CD4-positive, alpha-beta T cell treated with Interleukin-4 for 4 hours (primary cell): ENCODE measurements at places on chromosomes 12 and 14.

GRCh38 chr12:94149781-94150239 lies 1.4 kb downstream of the PLXNC1 start:
- no peak for DNase-seq

GRCh38 chr14:61475316-61475715 lies 153.9 kb downstream of the PRKCH start:
- DNase-seq, result peak; percentile 56

- no peak for DNase-seq
These were observed 1.5 kb upstream of the BEGAIN start for GRCh38 chr14:100588671-100589070.

DNA sequence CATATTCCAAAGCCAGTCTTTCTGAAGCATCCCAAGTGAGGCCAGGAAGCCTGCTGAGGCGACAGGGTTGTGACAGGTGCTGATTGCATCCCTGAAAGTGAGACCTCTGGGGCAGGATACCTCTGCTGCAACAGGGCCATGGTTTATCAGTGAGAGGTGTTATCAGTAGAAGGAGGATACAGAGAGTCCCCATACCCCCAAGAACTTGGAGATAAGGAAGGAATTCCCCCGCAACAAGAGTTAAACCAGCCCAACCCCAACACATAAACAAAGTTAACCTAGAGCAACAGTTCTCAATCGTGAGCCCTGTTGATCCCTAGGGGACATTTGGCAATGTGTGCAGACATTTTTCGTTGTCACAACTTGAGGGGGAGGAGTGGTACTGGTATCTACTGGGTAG lies 233.1 kb upstream of the NOS1 start:
- no peak for DNase-seq

DNA sequence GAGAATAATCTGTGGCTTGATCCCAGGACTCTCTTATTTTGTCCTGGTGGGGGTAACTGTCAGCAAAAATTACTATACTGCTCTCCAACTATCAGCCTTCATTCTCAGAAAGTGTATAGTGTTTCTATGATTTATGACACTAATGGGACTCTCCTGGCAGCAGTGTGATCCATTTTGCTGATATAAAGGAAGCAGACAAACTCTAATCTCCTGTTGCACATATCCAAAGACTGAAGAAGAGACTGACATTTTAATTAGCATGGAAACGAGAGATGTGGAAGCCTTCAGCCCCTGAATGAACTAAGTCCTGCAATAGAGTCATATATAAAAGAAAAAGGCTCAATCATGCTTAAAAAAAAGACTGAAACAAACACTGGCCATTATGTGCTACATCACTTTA lies 127.8 kb upstream of the SSTR1 start:
- DNase-seq, result no peak

- DNase-seq, result no peak
These were observed 41.8 kb downstream of the AKAP3 start for GRCh38 chr12:4607056-4607455.

- DNase-seq, result no peak
These were observed 2.0 kb downstream of the GARIN6 start for GRCh38 chr12:99649551-99649950.

DNA sequence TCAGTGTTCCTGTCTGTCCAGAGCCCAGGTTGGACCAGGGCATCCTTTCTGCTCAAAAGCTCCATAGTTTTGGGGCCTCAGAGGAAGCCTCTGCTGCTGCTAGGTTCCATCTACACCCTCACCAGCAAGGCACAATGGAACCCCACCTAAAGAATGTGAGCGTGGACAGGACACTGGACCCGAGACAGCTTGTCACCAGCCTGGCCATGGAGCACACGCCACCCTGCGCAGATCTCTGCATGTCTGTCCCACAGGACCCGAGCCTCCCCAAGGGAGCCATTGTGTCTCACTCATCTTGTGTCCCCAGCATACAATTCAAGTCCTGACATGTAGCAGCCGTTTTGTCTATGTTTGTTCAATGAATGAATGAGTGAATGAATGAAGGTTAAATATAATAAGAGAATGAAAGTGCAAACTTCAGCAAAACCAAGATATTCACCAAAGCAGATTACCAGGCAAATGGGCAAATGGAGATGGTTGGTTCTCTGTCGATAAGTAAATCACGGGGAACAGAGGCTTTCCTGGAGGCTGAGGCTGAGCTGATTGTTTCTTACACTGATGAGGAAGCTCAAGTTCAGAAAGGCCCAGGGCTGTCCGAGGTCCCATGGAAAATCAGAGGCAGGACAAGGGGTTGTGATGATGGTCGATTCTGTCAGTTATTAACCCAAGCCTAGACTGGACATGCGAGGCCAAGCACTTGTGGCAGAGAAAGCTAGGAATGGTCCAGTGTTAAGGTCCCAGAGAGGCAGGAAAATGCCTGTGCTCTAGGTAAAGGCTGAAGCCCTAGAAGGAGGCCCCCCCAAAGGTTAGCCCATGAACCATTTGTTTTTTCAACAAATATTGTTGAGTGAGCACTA lies 27.0 kb downstream of the SERPINA3 start:
- no peak for DNase-seq

DNA sequence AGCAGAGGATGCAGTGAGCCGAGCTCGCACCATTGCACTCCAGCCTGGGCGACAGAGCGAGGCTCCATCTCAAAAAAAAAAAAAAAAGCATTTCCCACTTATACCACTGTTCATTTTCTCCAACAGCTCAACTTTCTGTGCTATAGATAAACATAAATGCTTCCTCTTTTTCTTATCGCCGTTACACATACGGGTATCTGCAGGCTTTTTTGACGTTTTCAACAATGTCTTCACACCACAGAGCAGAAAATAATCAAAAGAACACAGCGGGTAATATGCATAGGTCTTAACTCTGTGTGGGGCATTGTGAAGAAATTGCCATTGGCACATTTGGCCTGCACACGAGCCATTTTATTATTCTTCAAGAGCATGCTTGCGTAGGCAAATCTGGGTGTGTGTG lies 86.4 kb downstream of the CAPZA3 start:
- DNase-seq, result no peak

GRCh38 chr14:24504425-24504950 lies 3.6 kb downstream of the CMA1 start:
- no peak for DNase-seq

- DNase-seq, result no peak
These were observed 24.0 kb downstream of the RHOJ start for GRCh38 chr14:63228217-63228616.

DNA sequence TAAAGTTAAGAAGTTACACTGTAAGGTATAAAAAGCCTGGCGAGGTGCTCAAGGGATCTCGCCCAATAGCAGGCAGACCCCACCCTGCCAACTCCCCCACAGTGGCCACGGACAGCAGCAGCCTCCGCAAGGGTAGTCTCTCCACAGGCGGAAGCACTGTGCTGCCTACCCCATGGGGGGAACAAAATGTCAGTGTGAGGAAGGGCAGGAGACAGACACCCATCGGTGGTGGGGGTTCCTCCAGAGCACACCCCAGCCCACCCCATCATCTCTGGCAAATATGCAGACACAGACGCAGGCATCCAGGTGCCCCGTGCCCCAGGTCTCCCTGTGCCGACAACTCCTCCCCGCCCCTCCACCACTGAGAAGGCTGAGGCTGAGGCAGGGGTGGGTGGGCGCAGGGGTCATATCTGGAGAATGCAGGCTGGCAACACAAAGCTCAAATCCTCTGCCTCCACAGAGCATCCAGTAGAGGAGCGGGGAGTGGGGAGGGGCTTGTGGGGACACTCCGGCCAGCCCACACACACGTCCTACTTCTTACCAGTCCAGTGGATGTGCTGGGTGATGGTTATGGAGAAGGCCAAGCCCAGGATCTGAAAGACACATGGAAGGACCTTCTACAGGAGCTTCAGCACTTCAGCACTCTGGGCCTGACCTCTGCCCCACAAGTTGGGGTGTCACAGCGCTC lies 68.3 kb upstream of the DDX11 start:
- DNase-seq, result no peak

DNA sequence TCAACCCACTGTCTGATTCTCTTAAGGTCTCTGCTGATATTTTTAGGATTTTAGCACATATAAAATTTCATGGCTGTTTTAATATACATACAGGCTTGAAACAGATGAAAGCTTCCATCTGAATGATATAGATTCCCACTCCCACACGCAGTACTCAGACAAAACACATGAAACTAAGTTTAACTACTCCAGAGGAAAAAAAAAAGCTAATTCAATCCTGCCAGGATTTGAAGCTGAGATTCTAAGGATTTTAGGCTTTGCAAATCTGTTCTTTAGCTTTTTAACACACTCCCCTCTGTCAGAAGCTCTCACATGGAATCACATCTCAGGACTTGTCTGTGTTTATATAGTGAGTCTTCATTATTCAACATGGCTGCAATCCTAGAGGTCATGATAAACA lies 217.3 kb downstream of the BCAT1 start:
- no peak for DNase-seq

- no peak for DNase-seq
These were observed 8.4 kb upstream of the CIT start for GRCh38 chr12:119885549-119885948.

- DNase-seq, result no peak
These were observed 20.9 kb upstream of the APPL2 start for GRCh38 chr12:105256921-105257320.

- DNase-seq, result no peak
These were observed 5.4 kb upstream of the NT5DC3 start for GRCh38 chr12:103846415-103846814.

DNA sequence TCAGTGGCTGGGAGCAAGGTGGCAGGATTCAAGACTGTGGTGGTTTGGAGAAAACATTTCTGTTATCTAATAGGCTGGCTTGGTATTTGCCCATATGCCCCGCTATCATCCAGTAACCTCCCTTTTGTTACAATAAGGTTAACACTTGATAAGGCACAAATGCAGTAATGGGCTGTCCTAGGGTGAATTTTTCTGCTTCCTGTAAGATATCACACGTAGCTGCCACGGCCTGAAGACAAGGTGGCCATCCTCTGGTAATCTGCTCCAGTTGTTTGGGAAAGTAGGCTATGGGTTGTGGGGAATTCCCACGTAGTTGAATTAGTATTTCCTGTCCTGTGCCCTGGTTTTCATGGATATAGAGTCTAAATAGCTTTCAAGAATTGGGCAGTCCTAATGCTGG lies 23.1 kb downstream of the ANG start:
- DNase-seq, result no peak

DNA sequence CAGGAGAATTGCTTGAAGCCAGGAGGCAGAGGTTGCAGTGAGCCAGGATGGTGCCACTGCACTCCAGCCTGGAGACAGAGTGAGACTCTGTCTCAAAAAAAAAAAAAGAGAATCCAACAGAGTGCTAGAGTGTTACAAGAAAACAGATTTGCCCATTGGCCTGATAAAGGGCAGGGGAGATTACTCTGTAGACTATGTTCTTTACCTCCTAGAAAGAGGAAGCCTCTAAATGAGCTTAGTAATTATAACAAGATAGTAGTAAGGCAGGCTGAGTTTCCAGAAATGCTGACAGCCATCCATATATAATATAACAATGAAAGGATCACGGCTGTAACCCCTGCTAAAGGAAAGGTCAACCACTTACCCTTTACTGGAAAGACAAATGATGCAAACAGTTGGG lies 24.4 kb downstream of the AK7 start:
- DNase-seq, result no peak

GRCh38 chr14:49578141-49578540 lies 8.0 kb downstream of the RPS29 start:
- DNase-seq, result no peak

DNA sequence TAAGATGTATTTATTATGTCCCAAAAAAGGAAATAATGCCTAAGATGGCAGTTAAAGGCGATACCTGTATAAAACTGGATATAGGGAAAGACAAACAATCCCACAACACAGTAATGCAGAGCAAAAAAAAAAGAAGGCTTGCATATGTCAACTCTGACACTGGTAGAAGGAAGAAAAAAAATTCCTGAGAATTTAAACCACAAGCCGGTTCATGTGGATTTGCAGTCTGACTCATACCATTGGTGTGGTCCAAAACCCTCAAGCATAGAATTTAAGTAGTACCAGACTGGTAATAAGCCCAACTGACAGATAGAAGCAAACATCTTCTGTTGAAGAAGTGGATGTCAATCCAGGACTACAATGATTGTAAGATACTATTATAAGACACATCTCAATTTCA lies 7.2 kb downstream of the DNAI7 start:
- DNase-seq, result peak; percentile 30

DNA sequence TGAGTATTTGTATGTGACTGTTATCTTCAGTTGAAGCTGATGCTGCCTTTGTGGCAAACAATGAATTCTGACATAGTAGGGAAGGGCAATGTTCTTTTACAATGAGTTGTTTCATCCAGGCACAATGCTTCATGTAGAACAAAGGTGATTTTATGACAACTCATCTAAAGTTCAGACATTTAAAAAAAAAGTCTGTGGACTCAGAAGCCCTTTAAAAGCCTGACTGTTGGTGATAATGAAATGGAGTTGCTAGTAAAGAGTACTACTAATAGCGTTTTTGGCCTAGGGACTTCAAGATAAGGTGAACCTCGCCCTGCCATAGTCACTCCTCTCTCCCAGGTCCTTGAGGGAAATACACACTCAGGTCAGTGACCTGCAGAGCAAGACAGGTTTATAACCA lies 105.1 kb downstream of the AKAP6 start:
- no peak for DNase-seq

- no peak for DNase-seq
These were observed 82.1 kb downstream of the APAF1 start for GRCh38 chr12:98727196-98727595.

- DNase-seq, result no peak
These were observed 199.7 kb upstream of the HMGA2 start for GRCh38 chr12:65624554-65625086.

- DNase-seq, result no peak
These were observed 38.1 kb downstream of the PZP start for GRCh38 chr12:9169979-9170634.

GRCh38 chr12:124391340-124392261 lies 96.7 kb downstream of the RFLNA start:
- peak; percentile 38 for DNase-seq

DNA sequence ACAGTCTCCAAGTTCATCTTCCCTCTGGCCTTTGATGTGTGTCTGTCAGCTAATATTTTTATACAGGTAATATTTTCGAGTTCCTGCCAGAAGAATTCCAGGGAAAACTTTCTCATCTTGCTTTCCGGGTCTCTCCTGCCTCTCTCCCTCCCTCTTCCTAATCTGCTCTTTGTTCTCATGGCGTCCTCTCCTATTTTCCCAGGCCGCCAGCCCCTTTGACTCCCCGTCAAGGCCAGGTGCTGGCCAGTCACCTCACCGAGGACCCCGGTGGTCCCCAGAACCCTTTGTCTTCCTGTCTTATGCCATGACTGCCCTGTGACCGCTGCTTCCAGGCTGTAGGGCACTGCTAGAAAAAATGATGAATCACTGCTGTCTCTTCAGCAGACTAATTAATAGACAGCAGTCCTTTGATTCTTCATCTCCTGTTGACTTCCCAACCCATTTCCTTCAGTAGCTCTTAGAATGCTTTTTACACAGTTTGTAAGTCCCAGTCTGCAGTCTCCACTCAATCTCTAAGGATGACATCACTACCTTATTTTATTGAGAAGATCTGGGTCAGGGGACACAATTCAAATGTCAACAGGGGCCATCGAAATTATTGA lies 40.7 kb downstream of the PPFIBP1 start:
- DNase-seq, result no peak

DNA sequence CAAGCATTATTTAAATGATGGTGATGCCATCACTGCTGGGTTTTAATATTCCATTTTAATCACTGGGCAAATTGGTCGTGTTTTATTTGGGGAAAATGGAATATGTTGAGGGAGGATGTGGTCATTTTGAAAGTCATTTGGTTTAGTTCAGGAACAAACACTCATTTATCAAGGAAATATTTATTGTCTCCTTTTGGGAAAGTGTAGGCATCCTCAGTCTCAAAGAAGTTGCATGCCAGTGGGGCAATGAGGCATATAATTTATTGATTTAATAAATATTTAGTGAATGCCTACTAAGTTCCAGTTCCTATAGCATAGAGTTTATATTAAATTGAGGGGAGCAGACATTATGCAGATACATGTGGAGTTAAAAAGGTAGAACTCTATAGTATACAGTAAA lies 134.3 kb downstream of the NPAS3 start:
- DNase-seq, result no peak
